IPS DF 6.9 (cell line): ENCODE measurements at places on chromosomes 12 and 14.

GRCh38 chr12:128459067-128459466, 192.1 kb downstream of the TMEM132C start:
- no peak for DNase-seq

- DNase-seq = no peak
Measured at GRCh38 chr14:50003213-50004021, 110.5 kb downstream of the ARF6 start.

DNA sequence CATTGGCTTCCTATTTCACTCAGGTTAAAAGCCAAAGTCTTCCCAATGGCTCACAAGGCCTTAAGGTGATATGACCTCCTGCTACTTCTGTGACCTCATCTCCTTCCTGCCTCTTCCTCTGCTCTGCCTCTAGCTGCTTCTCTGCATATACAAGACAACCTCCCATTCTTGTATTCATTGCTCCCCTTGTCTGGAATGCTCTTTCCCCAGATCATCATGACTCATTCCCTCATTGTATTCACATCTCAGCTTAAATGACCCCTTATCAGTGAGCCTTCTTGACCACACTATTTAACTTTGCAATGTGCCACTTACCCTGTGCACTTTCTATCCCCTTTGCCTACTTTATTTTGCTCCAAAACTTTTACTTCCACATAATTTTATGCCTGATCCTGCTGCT, 90.2 kb downstream of the PPP1R12A start:
- DNase-seq = peak; percentile 47

GRCh38 chr14:94045563-94046345, 19.6 kb downstream of the OTUB2 start:
- no peak for DNase-seq

- no peak for DNase-seq
Measured at GRCh38 chr12:49359671-49360070, 7.6 kb upstream of the SPATS2 start.

- DNase-seq = no peak
Measured at GRCh38 chr14:67480011-67480410, 8.5 kb downstream of the TMEM229B start.

GRCh38 chr14:64998455-64998931, 11.8 kb downstream of the FNTB start:
- no peak for DNase-seq

GRCh38 chr12:13499008-13499407, 302.5 kb downstream of the EMP1 start:
- DNase-seq = no peak

- DNase-seq = peak; percentile 50
Measured at GRCh38 chr14:20415782-20416206, 2.5 kb upstream of the TEP1 start.

GRCh38 chr14:56894591-56894991, 84.3 kb upstream of the OTX2 start:
- no peak for DNase-seq

DNA sequence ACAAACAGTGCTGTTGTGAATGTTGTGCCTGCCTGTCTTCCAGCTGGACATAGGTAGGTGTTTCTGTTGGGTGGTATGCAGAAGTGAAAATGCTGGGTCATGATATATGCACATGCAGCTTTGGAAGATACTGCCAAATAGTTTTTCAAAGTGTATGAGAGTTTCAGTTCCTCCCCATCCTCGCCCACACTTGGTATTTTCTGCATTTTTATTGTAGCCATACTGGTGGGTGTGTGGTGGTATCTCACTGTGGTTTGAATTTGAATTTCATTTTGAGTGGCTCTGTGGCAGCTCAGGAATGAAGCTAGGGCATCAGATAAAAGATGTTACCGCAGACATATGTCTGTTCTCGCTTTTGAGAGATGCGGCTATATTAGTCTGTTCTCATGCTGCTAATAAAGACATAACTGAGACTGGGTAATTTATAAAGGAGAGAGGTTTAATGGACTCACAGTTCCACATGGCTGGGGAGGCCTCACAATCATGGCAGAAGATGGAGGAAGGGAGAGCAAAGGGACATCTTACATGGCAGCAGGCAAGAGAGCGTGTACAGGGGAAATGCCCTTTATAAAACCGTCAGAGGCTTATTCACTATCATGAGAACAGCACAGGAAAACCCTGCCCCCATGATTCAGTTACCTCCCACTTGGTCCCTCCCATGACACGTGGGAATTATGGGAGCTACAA, 183.1 kb downstream of the CAND1 start:
- DNase-seq = no peak

GRCh38 chr14:75531660-75532317, 9.5 kb downstream of the BATF start:
- DNase-seq = no peak

- DNase-seq = no peak
Measured at GRCh38 chr12:2163177-2163941, 110.6 kb downstream of the CACNA1C start.

- no peak for DNase-seq
Measured at GRCh38 chr14:45120096-45120495, 14.2 kb downstream of the FKBP3 start.

- no peak for DNase-seq
Measured at GRCh38 chr14:101477648-101478047, 83.6 kb upstream of the DIO3 start.

DNA sequence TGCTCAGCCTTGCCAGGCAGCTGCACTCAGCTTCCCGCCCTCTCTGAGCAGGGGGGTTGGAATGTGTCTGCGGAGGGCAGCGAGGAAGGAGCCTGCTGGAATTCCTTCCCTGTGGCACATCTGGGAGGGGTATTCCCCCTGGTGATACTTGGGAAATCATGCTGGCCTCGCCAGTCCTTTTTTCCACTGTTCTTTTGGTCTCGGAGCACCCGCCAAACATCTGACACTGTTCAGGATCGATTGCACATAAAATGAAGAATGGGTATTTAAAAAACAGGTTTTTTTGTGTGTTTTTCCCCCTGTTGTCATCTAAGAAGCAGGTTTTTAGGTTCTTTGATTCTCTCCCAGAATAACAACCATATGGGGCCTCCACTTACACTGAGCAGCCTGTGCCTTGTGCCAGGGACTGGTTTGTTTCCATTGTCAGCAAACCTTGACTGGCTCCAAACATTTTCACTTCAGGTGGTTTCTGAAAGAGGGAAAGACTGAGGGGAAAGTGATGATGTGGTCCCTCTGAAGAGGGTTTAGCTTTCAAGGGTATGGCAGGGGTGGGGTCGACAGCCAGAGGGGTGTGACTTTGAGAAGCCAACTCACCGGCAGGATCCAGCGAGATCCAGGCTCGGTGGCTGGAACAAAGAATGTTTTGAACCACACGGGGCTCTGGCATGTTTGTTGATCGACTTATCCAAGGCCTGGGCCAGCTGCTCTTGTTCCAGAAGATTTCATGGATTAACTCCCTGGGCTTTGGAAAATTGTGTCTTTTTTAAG, 215.1 kb downstream of the CACNA1C start:
- no peak for DNase-seq

DNA sequence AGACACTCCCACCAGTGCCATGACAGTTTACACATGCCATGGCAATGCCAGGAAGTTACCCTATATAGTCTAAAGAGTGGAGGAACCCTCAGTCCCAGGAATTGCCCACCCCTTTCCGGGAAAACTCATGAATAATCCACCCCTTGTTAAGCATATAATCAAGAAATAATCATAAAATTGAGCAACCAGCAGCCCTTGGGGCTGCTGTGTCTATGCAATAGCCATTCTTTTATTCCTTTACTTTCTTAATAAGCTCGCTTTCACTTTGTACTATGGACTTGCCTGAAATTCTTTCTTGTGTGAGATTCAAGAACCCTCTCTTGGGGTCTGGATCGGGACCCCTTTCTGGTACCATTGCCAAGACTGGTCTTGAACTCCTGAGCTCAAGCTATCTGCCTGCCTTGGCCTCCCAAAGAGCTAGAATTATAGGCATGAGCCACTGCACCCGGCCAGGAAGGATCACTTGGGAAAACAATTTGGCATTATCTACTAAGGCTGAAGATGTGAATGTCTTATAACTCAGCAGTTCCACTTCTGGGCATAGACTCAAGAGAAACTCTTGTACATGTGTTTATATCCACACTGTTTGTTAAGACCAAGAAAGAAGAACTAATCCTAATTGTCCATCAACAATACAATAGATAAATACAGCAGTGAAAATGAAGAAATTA, 35.9 kb upstream of the CEP83 start:
- no peak for DNase-seq

GRCh38 chr14:76953311-76953945, 75.1 kb downstream of the IRF2BPL start:
- no peak for DNase-seq

DNA sequence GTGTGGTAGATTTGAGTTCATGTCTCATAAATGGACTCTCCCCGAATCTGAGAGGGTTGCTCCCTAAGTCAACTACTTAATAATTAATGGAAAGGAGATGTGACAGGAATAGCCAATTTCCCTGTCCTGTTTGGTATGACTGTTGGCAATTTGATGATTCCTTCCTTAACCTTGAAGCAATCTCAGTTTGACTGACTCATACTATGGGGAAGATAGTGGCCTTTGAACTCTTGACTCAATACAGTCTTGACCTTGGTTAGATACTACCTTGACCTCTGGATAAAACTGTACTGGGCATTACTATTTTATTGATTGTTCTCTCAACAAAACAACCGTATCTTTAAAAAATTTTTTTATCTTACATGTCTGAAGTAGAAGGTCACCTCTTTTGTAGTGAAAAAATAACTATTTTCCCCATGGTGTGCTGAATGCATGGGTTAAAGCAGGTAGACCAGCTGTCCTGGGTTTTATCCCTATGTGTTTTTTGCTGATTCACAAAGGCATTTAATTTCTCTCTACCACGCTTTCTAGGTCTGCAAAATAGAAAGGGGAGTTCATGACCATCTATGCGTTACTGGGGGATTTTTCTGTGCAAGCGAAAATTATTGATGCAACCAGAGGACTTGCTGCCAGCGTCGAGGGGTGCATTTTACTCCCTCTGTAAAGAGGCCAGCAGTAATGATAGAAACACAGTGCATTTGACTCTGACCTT, 80.1 kb downstream of the ETV6 start:
- DNase-seq = no peak

- no peak for DNase-seq
Measured at GRCh38 chr12:6341417-6342139, at the start of gene TNFRSF1A. Gene TNFRSF1A, minus strand, starts transcription at chr12:6342076. Its CDS starts 262 bp downstream, at chr12:6341814.

GRCh38 chr14:105501504-105502291, 10.7 kb downstream of the TEDC1 start:
- DNase-seq = no peak

DNA sequence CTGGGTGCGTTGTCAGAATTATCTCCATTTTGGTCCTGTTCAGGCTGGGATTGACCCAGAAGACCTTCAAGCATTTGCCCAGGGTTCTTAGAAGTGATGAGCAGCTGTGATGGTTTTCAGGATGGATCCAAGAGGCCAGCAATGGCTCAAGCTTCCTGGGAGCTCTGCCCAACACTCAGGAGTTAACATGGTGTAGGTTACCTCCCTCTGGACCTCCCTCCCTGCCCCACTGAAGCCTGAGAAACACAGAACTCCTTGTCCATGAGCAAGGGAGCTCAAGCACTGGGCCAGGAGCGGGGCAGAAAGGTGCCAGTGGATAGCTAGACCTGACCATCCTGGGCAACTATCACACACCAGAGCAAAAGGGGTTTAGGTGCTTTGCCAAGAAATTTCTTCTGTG, 148.4 kb upstream of the FKBP4 start:
- no peak for DNase-seq

GRCh38 chr14:72341237-72341636, 409.0 kb downstream of the RGS6 start:
- no peak for DNase-seq

DNA sequence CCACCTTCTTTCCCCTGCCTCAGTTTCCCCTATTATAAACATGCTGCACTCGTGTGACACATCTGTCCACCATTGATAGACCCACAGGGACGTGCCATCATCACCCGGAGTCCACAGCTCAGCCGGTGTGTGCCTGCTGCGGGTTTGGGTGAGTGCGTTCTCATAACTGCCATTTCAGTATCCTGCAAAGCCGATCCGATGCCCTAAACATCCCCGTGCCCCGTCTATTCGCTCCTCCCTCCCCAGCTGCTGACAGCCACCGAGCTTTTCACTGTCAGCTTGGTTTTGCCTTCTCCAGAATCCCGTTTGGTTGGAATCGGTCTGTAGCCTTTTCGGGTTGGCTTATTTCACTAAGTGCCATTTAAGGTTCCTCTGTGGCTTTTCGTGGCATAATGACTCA, 3.9 kb downstream of the LRCOL1 start:
- no peak for DNase-seq
